ENCODE measurements at places on chromosomes 1 and 21. TPM values are rescaled to one million over a fixed set of nuclear protein-coding genes. Genes with fewer than 3 reads are reported as not detected.

DNA sequence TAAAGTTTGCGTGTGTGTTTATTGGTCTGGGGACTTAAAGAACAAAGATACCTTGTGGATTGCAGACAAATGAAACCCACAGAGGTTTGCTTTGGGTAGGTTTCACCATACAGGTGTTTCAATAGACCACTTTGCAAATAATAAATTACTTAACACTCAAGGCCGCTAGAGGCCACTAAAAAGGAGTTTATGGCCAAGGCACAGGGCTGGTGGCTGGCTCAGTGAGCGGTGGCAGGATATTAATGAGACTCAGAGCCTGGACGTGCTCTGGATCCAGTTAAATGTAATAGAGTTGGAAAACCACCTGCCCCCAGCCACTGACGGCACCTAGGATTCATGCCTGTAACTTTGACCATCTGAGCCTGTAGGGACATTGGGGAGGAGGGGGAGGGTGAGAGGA, 44.5 kb downstream of the LRRC38 start:
- peak; percentile 8 for DNase-seq

GRCh38 chr1:25735956-25736529, 64.0 kb upstream of the SELENON start:
- no peak for DNase-seq

DNA sequence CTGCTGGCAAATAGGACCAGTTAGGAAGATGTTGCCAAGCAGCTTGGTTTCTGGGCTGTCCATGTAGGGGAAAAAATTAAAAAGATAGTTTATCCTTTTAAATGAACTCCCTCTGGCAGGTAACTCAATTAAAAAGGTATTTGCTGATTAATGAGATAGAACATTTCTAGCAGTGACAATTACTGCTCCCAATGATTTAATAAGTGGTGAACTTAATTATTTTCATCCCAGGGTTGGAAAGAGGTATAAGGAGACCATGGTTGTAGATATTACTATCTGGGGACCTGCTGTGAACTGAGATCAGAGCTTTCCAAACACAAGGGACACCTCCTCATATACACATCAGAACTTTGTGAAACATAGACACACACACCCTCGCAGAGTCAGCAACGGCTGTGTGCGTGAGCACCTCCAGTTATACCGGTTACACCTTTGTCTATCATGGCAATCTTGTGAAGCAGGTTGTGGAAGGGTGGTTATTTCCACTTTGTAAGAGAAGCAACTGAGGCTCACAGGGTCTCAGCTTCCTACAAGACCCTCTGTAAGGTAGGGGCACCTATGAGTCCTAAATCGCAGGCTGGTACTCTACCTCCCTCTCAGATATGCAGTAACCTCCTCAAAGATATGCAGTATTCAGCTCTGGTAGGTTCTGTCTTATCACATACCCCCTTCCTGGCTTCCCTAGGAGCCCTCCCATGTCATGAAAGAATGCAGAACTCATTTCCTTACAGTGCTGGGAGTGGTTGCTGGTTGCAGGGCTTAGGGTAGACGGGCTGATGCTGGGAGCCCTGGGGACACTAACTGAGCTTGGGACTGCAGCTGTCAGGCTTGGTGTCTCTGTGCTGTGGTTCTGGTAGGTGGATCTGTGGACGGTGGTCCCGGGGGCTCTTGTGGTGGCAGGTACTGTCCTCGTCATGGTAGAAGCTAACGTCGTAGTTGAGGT, 18.5 kb upstream of the MAGOH start:
- DNase-seq, result no peak

- DNase-seq, result no peak
These were observed 26.0 kb downstream of the SLC16A1 start for GRCh38 chr1:112929979-112930378.

DNA sequence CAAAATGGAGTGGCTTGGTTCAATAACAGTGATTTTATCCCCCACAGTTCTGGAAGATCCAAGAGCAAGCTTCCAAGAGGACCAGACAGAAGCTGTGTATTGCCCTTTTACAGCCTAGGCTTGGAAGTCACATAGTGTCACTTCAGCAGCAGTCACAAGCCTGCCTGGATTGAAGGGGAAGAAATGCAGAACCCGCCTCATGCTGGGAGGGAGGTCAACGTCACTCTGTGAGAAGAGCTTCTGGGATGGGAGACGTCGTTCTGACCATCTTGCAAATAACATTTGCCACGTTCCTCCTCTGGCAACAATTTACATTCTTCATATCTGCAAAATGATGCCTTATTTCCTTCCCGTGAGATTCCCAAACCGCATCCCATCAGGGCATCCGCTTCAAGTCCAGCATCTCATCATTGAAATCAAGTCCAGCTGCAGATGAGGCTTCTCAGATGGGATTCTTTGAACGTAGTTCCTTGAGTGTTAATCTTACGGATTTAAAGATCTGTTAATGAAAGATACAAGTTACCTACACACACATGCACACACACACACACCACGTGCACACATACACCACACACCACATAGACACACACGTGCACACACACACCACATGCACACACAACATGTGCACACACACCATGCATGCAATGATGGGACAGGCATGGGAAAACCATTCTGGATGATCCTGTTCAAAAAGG, 23.9 kb upstream of the KIF1B start:
- DNase-seq, result no peak

SLC9C2 gene
- not detected for total RNA-seq

CRABP2 gene
- 0.98 TPM for total RNA-seq

FALEC gene
- total RNA-seq, result 0.34 TPM

KCNA3 gene
- 20.5 TPM for total RNA-seq

FCER1G gene
- total RNA-seq, result 2.2 TPM
